ENCODE measurements at places on chromosomes 3 and 15.
A peak's percentile ranks its signal among the peaks of the same experiment; 100 is the strongest.

DNA sequence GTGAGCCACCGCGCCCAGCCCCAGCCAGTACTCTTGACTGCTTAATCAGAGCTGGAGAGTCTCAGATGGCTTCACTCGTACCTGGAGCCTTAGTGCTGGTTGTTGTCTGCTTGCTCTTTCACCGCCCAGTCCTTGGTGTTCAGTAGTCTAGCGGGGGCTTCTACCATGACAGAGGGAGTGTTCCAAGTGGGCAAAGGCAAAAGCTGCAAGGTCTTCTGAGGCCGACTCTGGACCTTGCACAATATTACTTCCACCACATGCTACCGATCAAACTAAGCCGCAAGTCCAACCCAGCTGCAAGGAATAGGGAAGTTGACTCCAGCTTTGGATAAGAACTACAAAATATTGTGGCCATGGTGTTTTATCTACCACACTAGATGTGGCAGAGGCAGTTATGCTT, 6.6 kb downstream of the PARL start:
- DNase-seq, result no peak

DNA sequence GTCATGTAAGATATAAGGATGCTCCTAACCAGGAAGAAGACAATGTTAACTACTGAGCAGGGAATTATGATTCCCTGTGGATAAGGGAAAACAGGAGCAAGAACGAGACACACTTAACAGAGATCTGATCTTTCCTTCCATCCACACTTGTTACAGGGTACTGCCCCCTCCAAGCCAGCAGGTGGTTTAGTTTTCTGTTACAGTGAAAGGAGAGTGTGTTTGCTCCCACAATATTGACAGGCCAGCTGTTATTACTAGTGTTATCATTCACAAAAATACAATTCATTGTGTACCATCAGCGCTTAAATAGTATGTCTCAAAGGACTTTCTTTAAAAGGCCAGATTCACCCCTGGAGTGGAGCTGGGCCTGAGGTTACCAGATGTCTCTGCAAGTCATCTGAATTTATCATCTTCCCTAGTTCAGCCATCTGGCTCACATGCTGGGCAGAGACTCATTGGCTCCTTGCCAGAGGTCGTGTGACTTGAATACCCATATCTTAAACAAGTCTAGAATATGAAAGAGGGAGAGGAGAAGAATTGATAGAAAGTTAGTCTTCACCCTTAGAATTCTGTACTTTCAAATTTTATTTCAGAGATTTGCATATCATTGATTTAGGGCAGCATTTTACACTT, 16.8 kb upstream of the FMN1 start:
- no peak for DNase-seq

- peak; percentile 68 for DNase-seq
Observed at GRCh38 chr3:194548346-194549321, 61.8 kb upstream of the ATP13A3 start.

DNA sequence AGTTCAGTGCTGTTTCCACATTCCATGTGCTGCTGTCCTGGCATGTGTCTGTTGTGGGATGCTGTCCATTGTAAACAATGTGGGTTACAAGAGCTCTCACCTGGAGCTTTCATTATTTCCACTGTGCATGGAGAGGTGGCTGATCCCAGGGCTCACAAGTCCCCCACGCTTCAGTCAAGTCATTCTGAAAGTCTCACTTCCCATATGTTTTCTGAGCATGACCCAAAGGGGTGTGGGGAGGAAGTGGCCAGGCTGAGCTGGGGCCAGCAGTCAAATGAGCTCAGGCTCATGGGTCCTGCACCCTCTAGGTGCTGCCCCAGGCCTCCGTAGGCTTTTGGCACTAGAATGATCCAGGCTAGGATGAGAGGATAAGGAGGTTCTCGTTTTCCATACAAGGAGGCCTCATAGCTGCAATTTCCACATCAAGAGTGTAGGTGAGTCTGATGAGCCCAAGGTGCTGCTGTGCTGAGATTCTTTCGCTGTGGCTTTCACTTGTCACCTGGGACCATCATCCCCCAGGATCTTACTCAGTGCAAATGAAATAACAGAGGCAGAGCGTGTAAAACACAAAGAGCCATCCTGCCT, 22.0 kb downstream of the STARD5 start:
- no peak for DNase-seq

DNA sequence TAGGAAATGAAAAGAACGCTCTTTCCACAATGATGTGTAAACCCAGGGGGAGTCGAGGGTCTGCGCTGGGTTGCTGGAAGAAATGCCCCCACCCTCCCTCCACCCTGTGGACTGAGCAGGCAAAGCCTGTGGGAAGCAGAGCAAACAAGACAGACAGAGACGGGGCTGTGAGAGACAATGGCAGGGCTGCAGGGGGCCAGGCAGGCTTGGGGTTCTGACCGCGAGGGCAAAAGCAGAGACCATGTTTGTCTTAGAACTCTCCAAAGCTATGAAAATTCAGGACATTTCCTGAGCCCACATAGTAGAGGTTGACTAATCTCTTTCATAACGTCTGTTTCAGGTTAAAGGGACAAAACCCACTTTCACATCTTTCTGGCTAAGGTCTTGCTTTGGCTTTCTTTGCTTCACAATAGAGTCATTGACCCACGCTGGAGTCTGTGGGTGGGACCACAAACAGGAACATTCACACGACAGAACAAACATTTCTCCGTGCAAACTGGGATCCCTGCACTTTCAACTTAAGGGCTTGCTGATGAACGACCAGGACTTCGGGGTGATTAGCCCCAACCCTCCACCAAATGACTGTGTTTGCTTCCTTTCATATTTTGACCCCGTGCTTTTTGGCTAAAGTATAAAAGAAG, 156.0 kb upstream of the TPM1 start:
- DNase-seq, result peak; percentile 70

- no peak for DNase-seq
Observed at GRCh38 chr3:111967068-111967467, 11.8 kb upstream of the ABHD10 start.

GRCh38 chr3:179452872-179453271, 1.6 kb upstream of the GNB4 start:
- no peak for DNase-seq

DNA sequence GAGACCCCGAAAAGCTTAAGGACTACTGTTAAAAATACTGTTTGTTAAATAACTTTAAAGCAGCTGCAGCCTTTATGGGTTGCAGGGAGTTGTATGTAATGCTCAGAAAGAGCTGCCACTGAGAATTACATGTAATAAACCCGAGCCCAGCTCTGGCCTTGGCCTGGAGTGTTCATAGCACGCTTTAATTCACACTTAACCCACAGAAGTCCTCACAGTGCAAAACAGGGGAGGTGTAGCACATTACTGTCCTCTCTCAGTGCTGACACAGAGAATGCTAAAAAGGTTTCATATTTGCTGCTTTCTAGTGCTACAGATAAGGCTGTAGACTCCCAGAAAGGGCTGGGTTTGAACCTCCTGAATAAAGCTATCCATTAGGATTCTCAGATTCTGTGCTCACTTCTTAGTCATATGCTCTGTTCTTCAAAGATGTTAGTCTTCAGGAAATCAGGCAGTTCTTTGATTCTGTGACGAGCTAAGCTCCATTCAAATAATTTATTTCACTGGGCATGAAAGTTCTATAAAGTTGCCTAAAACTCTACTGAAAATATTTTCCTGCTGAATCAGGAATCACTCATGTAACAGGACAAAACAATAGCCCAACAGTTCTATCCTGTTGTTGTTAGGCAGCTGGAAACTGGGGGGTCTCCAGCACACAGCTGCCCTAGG, 108.0 kb downstream of the SENP2 start:
- DNase-seq, result peak; percentile 40

GRCh38 chr3:185422677-185423076, 59.7 kb downstream of the MAP3K13 start:
- DNase-seq, result no peak

DNA sequence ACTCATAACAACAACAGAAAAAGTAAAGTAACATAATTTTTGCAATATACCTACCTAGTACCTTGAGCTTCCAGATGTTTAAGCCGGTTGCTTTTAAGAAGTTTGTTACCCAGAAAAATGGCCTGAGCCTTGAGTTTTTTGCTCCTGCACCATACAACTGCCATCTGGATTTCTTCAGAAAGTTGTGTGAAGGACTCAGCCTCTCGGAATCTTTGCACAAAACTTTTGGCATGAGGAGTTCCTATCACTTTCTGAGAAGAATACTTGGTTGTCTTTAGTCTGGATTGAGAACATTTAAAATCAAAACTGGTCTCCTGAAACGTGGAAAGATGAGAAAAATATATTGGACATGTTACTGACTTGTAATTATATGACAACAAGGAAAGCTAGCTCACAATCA, 17.3 kb downstream of the GTPBP8 start:
- DNase-seq, result no peak

DNA sequence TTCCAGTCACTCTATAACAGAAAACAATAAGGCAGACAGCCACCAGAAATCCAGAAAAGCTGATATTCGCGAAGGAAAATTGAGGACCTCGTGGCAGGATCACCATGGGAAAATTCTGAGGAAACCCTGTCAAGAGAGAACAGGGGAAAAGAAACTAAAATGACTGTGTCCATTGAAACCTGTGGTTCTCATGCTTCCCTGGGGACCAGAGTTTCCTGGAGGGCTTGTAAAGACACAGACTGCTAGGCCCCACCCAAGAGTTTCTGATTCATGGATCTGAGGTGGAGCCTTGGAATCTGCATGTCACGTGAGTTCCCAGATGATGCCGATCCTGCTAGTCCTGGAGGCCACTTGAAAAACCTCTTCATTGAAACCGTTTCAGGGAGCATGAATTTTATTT, 420.5 kb downstream of the EPHB1 start:
- DNase-seq, result no peak

- DNase-seq, result no peak
Observed at GRCh38 chr3:133855772-133856171, 39.9 kb downstream of the RAB6B start.

- DNase-seq, result no peak
Observed at GRCh38 chr3:126691765-126692164, 12.3 kb upstream of the CHCHD6 start.

DNA sequence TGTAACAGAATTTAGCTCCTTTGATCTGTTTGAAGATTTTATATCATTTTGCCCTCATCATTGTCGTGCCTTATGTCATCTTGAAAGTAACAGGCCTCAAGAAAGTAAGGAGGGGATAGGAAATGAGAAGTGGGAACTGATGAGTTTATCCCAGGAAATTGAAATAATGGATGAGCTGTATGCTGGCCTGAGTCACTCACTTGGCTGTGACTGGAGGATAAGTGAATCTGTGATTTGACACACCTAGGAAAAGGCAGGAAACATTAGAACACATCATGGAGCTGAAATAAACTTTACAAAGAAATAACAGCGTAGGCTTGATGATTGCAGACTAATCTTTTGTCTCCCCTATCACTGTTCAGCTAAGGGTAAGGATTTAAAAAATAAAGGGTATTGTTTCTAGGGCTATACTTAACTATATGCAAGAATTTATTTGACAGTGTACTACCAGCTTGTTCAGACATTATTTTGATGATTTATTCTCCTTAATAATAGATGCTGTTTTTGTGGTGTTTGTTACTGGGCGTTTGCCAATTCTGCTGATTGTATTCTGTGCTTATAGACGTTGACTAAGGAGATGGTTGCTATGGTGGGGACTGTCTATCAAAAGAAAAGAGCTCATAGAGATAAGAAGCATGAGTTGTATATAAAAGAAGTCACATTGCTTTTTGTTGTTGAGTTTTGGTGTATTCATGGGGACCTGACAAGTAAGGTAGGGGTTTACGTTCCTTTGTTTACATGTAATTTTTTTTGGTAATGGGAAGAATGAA, 105.6 kb upstream of the ROPN1 start:
- peak; percentile 40 for DNase-seq

DNA sequence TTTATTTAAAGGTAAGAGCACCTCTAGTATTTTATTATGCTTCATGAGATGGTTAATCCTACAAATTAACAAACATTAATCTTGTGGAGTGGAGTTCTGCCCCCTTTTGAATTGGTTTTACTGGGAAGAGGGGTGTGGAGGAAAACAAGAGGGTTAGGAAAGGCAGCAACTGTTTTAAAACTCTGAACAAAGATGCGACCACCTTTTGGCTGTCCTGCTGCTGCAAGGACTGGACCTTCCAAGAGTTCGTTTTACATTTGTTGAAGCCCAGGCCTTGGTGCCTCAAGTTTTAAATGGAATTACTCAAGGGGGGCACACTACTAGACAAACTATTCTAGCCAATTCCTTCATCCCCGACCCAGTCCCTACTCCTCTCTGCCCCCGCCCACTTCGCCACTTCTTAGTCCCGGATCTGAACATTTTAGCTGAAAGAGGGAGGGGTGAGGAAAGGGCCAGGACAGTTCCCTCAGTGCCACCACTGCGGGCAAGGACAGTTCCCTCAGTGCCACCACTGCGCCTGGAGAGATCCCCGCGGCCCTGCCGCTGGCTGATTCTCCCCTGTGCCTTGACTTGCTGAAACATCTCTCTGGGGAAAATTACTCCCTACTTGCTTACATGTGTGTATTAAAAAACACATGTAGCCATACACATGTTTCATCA, 11.2 kb downstream of the SOX2 start:
- no peak for DNase-seq

GRCh38 chr3:125480656-125481374, 39.2 kb downstream of the SNX4 start:
- DNase-seq, result peak; percentile 76

- DNase-seq, result no peak
Observed at GRCh38 chr15:99508311-99508645, 57.5 kb upstream of the MEF2A start.

DNA sequence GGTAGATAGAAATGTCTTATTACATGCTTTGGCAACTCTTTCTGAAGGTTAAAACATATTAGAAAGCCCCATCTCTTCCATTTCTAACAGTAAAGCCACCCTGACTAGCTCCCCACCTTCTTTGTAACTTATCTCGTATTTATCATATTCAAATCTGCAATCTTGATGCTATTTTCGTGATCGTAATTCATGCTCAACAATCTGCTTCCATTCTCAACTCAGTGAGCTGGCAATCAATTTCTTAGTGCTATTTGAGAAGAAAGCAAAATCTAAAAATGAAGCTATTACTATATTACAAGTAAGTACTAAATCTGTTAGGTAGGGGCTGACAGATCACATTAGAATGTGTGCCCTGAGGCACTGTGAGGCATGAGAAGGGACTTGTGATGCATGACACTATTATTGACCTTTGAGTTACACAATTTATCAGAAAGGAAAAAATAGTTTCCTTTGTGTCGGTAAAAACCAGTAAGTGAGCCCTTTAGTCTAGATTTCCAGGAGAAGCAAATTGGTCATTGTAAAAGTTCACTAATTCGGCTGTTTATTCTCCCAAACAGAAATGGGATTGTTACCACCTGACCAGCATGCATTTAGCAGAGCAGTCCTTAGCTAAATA, 379.7 kb upstream of the CNTN6 start:
- DNase-seq, result no peak

GRCh38 chr3:81585056-81585455, 176.4 kb downstream of the GBE1 start:
- no peak for DNase-seq

GRCh38 chr15:57375827-57376695, at the start of gene CGNL1:
Gene CGNL1, plus strand, starts transcription at chr15:57376505. Its CDS starts 61,495 bp downstream, at chr15:57438000.
- DNase-seq, result no peak

DNA sequence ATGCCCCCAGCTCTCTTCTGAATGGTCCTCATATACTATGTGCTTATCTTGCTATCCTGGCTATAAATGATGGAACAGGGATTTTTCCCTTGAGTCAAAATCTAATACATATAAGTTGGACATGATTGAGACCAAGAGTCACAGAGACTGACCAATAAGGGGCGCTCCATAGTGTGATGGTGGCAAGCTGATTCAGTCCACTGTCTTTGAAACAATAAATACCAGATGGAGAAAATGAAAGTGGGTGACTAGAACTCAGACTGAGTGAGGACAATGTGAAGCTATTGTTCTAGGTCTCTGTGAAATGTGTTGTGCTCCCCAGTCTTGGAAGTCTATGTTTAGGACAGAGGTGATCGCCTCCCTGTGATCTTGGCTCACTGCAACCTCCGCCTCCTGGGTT, 10.6 kb upstream of the FSTL1 start:
- DNase-seq, result no peak

GRCh38 chr3:183261151-183261724, 8.2 kb downstream of the B3GNT5 start:
- DNase-seq, result no peak

Data from astrocyte (in vitro differentiated cells and primary cell).